Fibroblast of upper back skin (primary cell): ENCODE measurements at places on chromosomes 5 and 9.

GRCh38 chr5:128920345-128921215 is 44.7 kb upstream of the SLC27A6 start:
- peak; percentile 65 for DNase-seq

- peak; percentile 25 for DNase-seq
Measured at GRCh38 chr5:10106806-10107205, 142.9 kb downstream of the ATPSCKMT start.

GRCh38 chr5:124103671-124104070 is 591.7 kb downstream of the CSNK1G3 start:
- DNase-seq = peak; percentile 42

DNA sequence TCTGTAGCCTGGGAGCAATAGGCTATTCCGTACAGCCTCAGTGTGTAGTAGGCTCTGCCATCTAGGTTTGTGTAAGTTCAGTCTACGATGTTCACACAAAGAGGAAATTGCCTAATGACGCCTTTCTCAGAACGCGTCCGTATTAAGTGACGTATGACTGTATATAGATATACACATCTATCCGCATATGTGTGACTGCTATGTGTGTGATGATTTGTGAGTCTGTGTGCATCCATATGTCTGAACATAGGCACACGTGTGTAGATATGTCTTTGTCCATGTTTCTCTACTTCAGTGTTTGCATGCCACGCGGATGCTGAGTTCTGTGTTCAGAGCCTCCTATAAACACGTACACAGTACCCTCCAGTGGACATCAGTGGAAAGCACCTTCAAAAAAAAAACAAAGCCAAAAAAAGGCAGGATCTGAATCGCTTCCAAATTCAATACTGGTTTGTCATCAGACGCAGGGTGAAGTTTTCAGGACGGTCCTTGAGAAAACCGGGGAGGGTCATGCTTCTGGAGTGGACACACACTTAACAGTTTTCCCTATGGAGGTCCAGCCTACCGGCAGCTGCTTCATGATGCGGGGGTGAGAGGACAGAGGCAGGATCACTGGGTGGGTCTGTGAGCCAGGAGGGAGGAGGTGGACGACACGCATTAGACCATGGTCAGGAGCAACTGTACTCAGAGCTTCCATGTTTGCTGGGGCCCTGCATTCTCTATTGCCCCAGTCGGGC is 29.5 kb upstream of the ALDH1B1 start:
- peak; percentile 90 for DNase-seq

DNA sequence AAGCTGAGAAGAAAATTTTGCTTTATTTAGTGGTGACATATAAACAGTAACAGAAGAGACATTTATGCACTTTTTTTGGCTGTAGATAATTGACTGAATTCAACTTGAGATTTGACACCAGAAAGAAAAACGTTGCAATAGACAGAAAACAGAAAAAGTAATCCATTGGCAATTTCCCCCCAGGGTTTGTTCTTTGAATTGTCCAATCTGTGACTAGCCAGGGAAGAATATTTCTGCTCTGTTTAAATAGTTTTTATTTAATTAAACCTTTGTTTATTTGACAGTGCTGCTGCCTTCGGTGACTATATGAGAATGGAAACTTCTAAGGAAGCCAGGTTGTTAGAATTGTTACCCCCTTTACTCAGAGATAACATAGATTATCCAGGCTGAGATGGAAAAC is 210.6 kb downstream of the DEPDC1B start:
- no peak for DNase-seq

- DNase-seq = peak; percentile 74
Measured at GRCh38 chr9:36163786-36164170, 5.4 kb upstream of the CCIN start.

GRCh38 chr5:158759283-158759682 is 340.4 kb downstream of the EBF1 start:
- DNase-seq = peak; percentile 40

DNA sequence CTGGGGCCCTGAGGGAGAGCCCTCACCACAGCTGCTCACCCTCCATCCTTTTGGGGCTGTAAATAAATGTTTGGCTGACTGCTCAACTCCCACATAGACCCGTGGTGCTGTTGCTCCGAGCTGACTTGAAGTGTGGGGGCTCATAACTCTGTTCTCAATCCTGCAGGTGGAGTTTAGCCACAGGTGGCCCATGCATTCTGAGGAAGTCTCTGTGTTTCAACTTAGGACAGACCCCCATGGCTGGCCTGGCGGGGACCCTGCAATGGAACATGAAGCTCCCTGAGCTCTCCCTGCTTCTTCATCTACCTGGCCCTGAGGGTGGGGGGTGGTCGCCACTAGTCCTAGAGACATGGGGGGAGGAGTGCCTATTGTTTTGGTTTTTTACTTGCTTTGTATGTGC is 19.7 kb downstream of the NDUFS6 start:
- DNase-seq = no peak

- DNase-seq = peak; percentile 25
Measured at GRCh38 chr5:56671571-56671970, 143.8 kb upstream of the MAP3K1 start.

DNA sequence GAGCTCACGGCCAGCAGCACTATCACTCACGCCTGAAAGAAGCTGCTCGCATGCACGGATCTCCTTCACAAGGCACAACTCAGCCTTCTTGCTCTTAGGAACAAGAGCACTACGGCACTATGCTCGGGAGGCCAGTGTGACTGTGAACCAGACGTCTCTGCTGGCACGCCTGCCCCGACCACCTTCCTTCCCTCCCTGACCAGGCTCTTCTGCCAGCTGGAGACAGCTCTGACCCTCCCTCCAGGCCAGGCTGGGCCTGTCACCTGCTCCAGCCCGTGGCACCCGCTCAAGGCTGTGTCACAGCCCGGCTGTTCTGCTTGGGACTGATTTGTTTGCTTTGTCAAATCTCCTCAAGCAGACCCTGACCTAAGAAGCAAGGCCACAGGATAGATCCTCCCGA is 7.0 kb downstream of the TBC1D9B start:
- no peak for DNase-seq

DNA sequence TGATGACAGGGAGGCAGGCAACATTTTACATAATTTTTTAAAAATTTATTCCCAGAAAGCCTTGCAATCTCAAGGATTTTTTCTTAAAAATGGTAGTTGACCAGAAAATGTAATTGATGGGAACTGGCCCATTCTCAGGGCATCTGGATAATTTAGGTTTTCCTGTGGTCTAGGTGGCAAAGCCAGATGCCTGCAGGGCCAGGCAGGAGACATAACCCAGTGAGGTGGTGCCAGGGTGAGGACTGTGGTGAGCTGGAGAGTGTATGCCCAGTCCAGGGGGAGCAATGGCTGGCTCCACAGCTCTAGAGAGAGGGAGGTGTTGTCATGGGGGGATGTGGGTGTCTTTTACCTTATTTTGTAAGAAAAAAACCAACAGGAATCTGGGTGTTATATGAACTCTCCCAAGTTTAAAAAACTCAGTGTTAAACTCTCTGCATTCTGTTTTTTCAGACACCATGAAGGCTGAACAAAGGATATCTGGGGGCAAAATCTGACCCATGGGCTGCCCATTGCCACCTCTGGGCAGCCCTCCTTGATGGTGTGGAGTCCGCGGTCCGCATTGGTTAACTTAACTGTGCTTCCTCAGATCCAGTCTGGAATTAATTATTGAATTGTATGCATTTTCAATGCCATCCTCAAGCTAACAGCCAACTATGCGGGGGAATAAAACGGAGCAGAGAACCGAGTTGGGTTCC is 43.9 kb downstream of the BOD1 start:
- no peak for DNase-seq

DNA sequence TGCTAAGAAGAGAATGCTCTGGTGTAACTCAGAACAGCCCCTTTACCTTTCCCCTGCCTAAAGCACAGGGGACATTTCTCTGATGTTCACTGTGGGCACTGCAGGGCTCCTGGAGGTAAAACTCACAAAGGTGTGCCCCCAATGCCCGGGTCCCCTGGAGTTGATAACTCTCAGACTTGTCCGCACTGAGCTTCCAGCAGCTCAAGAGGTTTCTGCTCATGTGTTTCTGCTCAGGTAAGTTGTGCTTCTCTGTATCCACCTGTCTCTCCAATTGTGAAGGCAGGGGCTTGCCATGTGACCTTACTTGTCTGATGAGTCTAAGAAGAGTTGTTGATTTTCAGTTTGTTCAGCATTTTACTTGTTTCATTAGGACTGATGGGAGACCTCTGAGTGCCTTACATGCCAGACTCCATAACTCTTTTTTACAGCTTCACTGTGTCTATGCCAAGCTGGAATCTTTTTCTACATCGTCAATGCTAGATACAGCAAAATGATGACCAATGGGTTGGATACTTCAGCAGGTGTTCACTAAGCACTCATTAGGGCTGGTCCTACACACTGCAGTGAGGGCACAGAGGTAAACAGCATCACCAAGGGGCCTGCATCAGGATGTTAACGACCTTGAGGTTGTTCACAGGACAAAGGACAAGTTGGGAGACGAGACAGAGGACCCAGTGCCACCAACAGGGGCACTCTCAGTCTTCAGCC is 56.4 kb downstream of the MRPL36 start:
- DNase-seq = no peak

GRCh38 chr9:81719972-81720371 is 30.6 kb upstream of the TLE1 start:
- no peak for DNase-seq

DNA sequence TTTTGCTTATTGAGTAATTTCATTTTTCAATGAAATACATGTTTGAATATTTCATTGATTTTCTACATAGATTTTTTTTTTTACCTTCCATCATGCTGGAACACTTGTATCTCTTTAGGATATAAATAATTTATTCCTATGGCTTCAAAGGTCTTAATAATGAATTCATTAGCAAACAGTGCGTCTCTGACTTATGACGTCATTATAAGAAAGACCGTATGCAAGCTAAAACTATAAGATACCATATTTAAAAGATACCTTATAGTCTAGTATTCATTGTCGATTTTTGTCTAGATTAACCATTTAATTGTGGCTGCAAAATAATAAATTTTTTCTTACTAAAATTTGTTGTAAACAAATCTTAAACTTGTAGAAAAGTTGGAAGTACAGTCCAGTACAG is 187.7 kb upstream of the CHD1 start:
- DNase-seq = no peak

GRCh38 chr5:141514330-141515133 is 25.7 kb downstream of the PCDHGC5 start:
- DNase-seq = peak; percentile 90

- DNase-seq = no peak
Measured at GRCh38 chr5:65279603-65280002, 202.1 kb downstream of the ADAMTS6 start.

- DNase-seq = no peak
Measured at GRCh38 chr5:159409801-159410200, 79.5 kb upstream of the IL12B start.

GRCh38 chr9:77769246-77769645 is 121.1 kb upstream of the GNA14 start:
- no peak for DNase-seq

GRCh38 chr9:33378121-33378795 is 24.1 kb downstream of the AQP7 start:
- DNase-seq = no peak

DNA sequence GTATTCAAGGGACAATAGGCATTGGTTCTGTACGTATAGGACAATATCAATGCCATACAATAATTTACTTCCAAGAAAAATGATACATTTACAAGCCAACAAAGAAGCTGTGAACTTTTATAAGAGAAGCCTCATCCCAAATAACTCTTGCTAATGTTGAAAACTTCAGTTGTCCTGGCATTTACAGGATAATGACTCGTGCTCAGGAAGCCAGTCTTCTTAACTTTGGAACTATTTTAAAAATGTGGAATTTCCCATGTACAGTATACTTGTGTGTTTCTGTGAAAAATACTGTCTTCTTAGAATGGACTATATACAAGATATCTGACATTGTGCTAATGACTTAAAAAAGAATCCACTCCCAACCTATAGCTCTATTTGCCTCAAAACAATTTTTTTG is 1479.3 kb upstream of the CDH9 start:
- peak; percentile 72 for DNase-seq

DNA sequence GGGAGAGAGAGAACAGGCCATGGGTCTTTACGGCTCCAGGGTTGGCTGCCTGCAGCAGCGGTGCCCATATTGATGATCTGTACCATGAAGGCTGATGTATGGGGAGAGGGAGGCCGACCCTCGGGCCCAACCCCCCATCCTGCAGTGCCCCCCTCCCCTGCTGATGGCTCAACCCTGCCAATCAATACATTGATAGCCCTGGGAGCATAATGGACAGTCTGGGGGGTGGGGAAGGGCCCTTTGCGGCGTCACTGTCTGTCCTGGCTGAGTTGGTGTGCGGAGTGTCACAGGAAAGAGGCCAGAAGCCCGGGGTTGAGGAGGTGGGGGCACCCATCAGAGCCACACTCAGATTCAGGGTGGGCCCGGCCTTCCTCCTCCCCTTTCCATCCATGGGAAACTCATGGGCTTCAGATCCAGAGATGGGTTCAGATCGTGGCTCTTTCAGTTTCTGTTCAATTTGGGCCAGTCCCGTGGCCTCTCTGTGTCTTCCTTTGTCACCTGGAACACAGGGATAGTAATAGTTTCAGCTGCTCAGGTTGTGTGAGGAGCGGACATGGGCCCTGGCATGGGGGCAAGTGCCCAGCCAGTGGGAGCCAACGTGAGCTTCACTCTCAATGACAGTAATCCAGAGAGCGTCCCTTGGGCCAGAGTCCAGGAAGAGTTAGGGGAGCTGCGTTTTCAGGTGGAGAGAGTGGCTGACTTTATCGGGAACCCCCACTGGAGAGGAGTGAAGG is 9.5 kb downstream of the FGF18 start:
- DNase-seq = no peak

GRCh38 chr5:59354811-59355210 is 538.7 kb downstream of the PDE4D start:
- DNase-seq = no peak

- DNase-seq = peak; percentile 77
Measured at GRCh38 chr9:115998666-115999065, 154.9 kb upstream of the PAPPA start.

- peak; percentile 20 for DNase-seq
Measured at GRCh38 chr5:73120222-73121118, at the start of gene TMEM171. TMEM171 (plus strand) TSS chr5:73120575; CDS start chr5:73123374, 2,799 bp downstream.

DNA sequence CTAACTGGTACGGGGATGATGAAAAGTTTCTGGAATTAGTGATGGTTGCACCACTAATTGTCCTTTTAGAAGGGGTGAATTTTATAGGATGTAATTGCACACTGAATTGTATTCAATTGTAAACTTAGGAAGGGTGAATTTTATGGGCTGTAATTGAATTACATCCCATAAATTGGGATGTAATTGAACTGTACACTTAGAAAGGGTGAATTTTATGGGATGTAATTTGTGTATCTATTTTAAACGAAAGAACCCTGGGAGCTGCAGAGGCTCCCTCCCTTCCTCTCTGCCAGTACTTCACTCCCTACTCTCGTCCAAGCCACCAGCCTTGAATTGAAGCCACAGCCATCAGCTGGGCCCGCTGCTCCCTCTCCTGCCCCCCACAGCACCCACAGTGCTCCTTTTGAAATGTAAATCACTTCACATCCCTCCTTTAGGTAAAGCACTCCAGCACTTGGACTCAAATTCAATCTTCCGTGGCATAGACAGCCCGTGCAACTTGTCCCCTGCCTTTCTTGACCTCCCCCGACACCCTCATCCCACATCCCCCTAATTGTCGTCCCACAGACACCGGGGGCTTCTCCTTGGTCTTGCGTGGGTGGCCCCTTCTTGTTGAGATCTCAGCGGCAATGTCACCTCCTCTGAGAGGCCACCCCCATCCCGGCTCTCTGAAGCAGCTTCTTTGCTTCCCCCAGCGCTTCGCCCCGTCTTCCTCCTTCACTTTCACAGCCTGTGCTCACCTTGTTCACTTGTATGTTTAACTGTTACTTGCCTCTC is 84.2 kb upstream of the HRH2 start:
- no peak for DNase-seq

GRCh38 chr5:133926489-133927299 is 41.7 kb downstream of the C5orf15 start:
- DNase-seq = no peak

GRCh38 chr5:168327994-168328393 is 36.5 kb downstream of the WWC1 start:
- DNase-seq = peak; percentile 71
